Left renal pelvis (tissue), 4 donors: ENCODE measurements at places on chromosomes 3 and 15.
A peak's percentile ranks its signal among the peaks of the same experiment; 100 is the strongest.

- no peak for DNase-seq
Observed at GRCh38 chr3:22928216-22929110, 274.7 kb upstream of the UBE2E2 start.

DNA sequence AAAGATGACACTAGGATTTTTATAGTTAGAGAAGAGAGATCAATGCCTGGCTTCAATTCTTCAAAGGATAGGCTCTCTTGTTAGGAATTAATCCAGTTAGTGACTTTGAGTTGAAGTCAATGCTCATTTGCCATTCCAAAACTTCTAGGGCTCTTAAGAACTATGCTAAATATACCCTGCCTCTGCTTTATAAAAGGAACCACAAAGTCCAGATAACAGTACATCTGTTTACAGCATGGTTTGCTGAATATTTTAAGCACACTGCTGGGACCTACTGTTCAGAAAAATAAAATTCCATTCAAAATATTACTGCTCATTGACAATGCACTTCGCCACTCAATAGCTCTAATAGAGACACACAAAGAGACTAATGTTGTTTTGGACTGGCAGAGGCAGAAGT is 786.6 kb upstream of the DPPA4 start:
- DNase-seq = no peak

DNA sequence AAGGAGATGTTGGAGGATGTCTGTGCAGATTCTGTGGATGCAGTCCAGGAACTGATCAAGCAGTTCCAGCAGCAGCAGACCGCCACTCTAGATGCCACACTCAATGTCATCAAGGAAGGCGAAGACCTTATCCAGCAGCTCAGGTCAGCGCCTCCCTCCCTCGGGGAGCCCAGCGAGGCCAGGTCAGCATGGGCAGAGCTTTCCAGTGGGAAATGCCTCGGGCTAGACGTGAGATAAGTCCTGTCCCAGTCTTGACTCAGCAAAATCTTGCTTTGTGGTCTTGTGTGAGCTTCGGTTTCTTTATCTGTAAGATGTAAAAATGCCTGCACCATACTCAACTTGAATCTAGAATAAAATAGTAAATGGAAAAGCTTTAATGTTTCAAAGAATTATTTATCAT is 335.1 kb upstream of the UMPS start:
- no peak for DNase-seq

GRCh38 chr15:98138910-98139309 is 178.4 kb downstream of the ARRDC4 start:
- no peak for DNase-seq

DNA sequence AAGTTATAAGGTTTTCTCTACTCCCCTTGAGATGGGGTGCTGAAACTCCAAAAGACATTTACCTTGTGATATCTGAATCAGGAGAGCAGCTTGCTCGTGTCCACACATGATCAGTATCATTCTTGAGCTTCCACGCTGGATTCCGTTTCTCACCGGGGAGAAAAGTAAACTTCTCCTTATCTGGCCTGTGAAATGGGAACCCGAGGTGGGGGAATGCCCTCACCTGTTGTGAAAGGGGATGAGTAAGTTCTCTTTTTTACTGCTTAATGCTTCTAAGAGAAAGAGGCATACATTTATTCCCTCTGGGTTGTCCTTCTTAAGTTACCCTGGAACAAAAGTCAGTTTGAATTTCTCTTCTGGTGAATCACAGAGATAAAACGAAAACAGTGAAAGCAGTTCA is 440.5 kb upstream of the ADAMTS9 start:
- DNase-seq = no peak

DNA sequence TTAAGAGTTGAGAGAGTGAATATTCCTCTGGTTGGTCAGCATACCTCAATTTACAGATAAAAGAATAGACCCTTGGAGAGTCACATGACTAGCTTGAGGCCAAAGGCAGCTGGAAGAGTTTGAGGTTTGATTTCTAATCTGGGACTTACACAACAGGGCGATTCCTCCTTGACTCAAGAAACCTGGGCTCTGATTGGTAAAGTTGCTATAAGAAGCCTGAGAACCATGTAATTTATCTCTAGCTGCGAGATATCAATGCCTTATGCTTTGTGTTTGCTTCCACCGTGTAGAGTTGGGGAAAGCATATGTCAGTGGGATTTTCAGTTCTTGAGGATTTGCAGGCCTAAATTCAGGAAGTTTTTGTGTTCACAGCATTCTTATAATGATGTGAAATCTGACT is 206.0 kb downstream of the KLHL25 start:
- no peak for DNase-seq

- DNase-seq = no peak
Observed at GRCh38 chr3:24129549-24129948, 184.5 kb downstream of the NR1D2 start.

DNA sequence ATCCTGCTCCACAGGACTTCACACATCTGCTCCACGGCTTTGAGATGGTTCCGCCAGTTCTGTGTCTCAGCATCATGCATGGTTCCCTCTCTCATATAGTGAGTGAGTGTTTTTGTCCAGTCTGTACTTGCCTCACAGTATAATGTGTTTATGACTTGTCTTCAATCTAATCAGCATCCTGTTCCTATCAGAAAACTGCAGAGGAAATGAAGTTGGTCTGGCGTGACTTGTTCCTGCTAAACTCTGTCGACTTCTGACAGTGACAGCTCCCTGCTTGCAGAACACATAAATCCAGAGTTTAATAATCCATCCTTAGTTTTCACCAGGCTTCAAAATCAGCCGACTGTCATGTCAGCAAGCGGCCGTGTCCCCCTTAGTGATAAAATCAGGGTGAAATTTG is 222.3 kb downstream of the SLCO3A1 start:
- no peak for DNase-seq

DNA sequence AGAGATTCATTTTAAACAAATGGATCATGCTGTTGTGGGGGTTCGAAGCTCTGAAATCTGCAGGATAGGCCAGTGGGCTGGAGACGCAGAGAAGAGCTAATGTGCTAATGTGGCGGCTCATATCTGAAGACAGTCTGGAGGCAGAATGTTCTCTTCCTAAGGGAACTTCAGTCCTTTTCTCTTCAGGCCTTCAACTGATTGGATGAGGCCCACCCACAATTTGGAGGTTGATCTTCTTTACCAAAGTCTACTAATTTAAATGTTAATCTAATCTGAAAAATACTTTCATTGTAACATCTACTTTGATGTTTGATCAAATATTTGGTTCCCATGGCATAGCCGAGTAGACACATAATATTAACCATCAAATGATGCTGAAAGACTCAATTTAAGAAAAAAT is 940.2 kb downstream of the ROBO1 start:
- no peak for DNase-seq

- peak; percentile 7 for DNase-seq
Observed at GRCh38 chr3:109532257-109533216, 195.2 kb upstream of the DPPA4 start.

DNA sequence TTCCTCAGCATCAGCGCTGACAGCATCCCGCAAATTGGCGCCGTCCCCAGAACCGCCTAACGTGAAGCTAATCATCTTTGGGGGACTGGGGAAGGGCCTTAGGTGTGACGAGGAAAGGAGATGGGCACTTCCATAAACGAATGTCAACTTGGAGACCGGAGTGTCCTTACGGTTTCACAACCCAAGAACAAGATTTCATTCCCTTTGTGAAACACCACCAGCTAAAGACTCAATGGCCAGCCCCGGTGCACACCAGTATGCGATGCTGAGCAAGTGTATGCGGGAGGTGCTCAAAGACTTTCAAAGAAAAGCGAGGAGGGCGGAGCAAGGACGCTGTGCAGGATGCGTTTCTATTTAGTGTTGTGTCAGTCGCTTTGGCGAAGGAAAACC is 759 bp upstream of the TTBK2 start:
- DNase-seq = no peak

GRCh38 chr15:89874926-89875564 is 18.7 kb downstream of the AP3S2 start:
- DNase-seq = no peak

DNA sequence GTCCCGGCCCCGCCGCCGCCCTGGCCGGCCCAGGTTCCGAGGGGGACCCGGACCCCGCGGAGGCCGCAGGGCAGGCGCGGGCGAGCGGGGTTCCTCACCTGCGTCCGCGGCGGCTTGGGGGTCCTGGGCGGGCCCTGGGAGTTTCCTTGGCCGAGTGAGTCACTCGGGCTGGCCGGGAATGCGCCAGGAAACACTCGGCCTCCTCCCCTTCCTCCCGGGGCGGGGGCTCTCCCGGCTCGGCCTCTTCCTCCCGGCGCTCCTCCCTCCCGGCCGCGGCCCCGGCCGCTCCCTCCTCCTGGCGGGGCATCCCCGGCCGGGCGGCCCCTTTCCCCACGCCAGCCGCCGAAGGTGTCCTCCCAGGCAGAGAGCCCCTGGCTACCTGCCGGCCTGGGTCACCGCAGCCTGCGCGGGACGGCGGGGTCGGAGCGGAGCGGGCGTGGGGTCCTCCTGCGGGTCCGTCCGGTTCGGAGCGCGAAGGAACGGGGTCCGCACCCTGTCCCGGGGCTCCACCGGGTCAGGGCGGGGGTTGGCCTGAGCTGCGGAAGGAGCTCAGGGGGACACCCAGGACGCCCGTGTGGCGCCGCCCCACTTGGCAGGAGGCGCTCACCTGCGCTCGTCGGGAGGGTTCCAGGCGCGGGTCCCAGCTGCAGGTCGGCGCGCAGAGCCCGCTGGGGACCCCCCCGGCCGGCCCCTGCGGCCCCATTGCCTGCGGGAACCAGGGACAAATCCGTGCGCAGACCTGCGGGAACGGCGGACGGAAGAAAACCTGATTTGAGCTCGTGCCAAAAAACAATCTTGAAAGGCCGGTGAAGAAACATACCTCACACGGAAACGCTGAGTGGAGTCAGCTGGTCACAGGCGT is at the start of gene CYFIP1:
Gene CYFIP1, minus strand, starts transcription at position 180 of the 862 bp plus-strand sequence. CDS start 33,083 bp downstream, outside the sequence.
- DNase-seq = peak; percentile 70

GRCh38 chr3:130934442-130935089 is 40.7 kb downstream of the ATP2C1 start:
- no peak for DNase-seq

GRCh38 chr3:147397875-147398812 is 8.2 kb downstream of the ZIC4 start:
- DNase-seq = no peak

GRCh38 chr3:72065872-72066641 is 281.1 kb upstream of the PROK2 start:
- DNase-seq = no peak

GRCh38 chr3:41711651-41712050 is 250.3 kb downstream of the ULK4 start:
- DNase-seq = no peak

- DNase-seq = no peak
Observed at GRCh38 chr3:122305818-122306621, 19.0 kb upstream of the CSTA start.

DNA sequence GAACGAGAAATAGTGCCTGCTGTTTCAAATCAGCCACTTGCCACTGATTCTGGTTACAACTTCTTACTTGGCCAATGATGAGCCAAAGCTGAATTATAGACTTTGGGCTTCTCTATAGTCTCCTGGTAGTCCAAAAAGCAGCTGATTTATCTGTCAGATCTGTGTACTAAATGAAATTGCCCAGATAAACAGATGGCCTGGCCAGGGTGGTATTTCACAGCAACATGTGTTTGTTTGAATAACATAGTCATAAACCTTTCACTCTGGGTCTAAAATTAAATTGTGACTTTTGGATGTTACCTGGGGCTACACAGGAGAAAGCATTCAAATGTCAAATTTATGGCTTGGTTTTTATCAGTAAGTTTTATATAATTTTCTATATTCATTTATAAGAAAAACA is 147.0 kb downstream of the NECTIN3 start:
- no peak for DNase-seq

DNA sequence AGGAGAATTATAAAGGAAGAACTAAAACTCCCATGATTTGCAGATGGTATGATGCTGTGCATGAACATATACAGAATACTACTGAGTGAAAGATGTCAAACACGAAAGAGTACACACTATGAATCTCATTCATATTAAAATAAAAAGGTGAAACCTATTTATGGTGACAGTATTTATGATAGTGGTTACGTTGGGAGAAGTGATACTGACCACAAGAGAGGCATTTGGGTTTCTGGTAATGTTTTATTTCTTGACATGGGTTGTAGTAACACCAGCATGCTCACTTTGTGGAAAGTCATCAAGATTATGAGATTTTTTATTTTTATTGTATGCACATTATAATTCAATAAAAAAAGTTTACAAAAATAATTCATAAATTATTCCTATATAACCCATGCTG is 324.0 kb downstream of the GAP43 start:
- no peak for DNase-seq

- DNase-seq = no peak
Observed at GRCh38 chr3:149554826-149555225, 80.3 kb downstream of the TM4SF4 start.

DNA sequence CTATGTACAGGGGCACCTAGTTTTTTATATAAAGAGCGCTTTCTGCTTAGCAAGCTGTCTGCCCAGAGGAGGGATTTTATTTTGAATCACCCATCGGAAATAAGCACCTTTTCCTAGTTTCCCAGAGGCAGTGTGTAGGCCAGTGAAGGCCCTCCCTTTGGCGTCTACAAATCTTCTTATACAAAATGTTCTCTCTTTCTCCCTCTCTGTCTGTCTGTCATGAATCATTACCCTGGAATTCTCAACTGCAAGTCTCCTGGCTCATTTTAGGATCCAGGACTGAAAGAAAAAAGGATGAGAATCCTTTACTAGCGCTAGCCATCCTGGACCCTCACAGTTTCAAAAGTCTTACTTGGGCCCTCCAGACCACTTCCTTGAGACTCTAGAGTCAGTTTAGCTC is 728.1 kb downstream of the OTOL1 start:
- no peak for DNase-seq

DNA sequence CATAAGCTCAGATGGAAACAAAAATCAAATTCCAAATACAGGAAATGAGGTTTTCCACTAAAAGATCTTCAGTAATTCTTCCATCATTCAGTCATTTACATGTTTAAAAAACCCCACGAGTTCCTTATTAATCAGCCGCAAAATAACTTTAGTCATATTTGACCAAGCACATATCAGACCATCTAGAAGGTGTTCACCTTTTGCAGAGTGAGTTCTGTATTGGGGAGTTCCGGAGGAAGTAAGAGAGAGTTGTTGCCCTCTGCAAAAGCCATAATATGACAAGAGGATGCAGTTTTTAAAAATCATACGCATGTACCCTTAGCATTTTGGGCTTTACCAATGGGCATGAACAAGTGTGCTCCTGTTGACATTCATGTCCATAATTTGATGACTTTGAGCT is 61.6 kb downstream of the CCR1 start:
- DNase-seq = no peak

- no peak for DNase-seq
Observed at GRCh38 chr3:10242182-10243065, 5.8 kb upstream of the TATDN2 start.

DNA sequence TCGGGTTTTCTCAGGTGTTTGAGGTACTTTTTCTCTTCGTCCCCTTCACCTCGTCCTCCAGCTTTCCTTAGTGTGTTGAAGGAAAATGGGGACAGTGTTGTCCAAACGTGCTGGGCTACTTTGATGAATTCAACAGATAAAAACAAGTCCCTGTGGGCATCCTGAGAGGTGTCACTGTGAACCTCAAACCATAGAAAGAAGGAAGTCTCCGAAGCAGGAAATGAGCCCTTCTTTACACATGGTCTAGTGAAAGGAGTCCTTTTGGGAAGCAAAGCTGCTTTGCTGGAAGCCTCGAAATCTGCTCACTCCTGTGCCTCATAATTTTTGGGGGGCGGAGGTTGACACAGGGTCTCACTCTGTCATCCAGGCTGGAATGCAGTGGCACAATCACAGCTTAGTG is 10.6 kb downstream of the IL17RB start:
- DNase-seq = no peak

GRCh38 chr15:29978411-29979382 is 104.1 kb upstream of the GOLGA8J start:
- no peak for DNase-seq
